Esophagus muscularis mucosa (tissue), 4 donors: ENCODE measurements at places on chromosomes 4 and X. TPM values are rescaled to one million over a fixed set of nuclear protein-coding genes. Genes with fewer than 3 reads are reported as not detected.

DNA sequence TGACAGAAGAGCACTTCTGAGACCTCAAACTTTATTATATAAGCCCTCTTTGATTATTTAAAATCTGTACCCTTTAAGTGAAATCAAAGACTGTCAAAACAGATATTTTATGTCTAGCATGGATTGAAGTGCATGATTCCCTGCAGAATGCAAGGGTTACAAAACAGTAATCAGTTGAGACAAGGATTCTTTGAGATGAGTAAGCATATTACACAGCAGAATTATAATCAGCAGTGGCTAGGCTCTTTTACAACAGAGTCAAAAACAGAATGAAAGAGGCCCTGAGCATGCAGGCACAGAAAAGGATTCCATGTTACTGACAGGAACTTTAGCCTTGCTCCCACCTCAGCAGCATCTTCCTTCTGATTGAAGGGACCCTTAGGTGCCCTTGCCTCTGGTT, 487.9 kb upstream of the GALNT7 start:
- DNase-seq, result no peak

DNA sequence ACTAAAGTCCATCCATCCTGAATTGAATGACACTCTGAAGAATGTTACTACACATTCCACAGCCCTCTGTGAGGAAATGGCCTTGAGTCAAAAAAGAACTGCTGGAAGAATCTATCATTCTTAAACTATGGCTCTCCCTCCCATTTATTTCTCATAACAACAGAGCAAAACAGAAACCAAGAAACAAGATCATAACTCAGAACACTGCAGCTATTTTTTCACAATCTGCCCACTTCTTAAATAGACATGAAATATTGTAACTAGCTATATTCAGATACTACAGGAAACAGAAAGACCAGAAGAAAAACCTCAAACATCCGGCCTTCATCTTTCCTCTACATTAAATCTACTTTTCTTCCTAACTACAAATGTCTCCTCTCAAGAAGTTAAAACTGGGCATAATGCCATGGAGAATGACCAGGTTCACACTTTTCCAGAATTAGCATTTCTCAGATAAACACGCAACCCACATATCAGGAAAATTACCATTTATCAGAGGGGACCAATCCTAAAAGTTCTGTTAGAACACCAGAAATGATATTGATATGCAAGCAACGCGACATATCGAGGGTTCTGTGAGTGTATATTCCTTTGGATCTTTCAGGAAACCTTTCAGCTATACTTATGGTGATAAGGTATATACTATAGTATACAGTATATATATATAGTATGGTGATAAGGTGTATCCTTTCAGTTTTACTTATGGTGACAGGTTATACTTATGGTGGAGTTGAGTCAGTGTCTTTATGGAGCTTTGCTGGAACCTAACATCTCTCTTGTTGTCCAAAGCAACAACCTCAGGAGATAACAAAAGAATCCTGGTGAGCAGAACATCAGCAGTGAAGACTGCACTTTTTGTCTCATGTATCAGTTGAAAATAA, 60.4 kb upstream of the IRF2 start:
- DNase-seq, result peak; percentile 50

- DNase-seq, result no peak
Measured at GRCh38 chr4:11165052-11165451, 263.6 kb downstream of the HS3ST1 start.

- DNase-seq, result no peak
Measured at GRCh38 chr4:38109370-38109769, 149.2 kb downstream of the PTTG2 start.

GRCh38 chr4:110005461-110006056, 92.9 kb downstream of the EGF start:
- peak; percentile 14 for DNase-seq

- no peak for DNase-seq
Measured at GRCh38 chr4:74330295-74330750, 22.1 kb downstream of the EPGN start.

- no peak for DNase-seq
Measured at GRCh38 chr4:70583952-70584834, 7.9 kb upstream of the AMBN start.

The TMEM156 gene
- not detected for total RNA-seq

The HMGB3 gene
- total RNA-seq, result 3.0 TPM

The C4orf36 gene
- not detected for total RNA-seq

The NFXL1 gene
- 10.6 TPM for total RNA-seq

GRCh38 chr4:11427121-11427996, 1.3 kb downstream of the HS3ST1 start:
- no peak for DNase-seq

- DNase-seq, result no peak
Measured at GRCh38 chr4:121514443-121514842, 133.6 kb upstream of the QRFPR start.

The SH3BP2 gene
- total RNA-seq, result 34.1 TPM

DNA sequence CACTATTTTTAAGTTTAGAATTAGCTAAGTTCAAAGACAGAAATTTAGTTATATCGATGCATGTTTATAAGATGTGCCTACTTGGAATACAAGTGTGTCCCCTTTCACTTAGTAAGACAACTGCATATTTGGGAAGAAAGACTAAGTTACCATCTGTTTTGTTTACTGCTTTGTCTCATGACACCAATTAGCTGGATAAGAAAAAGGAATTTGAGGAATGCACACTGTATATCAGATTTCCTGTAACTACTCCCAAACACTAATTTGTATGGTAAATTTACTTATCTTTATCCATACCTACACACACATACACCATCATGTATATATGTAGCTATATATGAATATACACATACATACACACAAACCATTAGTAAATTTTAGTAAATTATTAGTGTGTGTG, 1442.8 kb upstream of the IGFBP7 start:
- no peak for DNase-seq

The NDST4 gene
- total RNA-seq, result not detected

The ETDA gene
- total RNA-seq, result not detected

DNA sequence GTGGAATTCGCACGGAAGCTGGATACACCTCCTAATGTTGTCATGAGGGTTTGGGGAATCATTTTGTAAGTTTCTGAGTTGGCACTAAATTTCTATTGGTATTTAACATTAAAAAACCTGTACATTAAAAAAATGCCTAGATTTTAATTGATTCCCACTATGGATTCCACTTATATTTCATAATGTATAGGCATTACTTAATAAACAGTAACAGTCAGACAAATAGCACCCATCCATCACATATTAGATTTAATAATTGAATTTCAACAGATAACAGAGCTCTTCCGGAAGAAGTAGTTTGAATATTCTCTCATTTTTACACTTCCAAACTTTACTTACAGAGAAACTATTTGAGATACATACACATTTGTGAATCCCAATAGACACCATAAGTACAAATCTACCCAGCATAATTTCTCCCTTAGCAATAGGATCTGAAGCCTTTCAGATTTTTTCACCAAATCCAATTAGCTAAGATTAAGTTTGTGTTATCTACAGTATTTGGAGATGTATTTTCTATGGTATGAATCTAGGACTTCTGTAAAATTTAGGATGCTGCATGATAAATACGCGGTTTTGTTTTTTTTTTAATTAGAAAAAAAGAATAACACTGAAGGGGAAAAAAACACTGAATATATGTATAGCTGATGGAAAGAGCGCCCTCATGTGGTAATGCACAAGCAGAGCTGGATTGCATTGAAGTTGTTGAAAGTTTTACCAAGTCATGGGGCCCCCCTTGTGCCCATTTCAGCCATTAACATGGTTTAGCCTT, 12.2 kb upstream of the ODAM start:
- DNase-seq, result no peak

The NXF3 gene
- not detected for total RNA-seq

GRCh38 chr4:7040765-7041164, 2.4 kb upstream of the TADA2B start:
- DNase-seq, result no peak

DNA sequence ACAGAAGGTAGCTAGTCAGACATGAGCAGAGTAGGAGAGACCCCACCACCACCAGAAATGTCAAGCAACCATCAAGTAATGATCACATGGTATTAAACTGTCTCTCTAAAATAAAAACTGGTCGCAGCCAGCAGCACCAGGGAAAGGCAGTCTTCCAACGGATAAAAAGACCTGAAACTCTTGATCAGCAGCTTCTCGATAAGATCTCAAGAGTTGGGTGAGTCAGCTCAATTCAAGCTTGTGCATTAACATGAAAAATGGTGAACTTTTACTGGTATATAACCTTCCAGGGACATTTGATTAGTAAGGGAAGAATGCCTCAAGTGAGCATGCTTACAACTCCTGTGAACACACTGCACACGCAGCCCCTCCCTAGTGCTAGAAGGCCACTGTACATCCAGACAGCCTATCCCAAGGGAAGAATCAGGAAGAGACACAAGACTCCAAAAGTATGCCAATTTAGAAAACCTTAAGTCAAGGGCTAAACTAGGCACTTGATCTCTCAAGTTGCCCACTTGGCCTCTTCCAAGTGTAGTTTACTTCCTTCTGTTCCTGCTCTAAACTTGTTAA, 270.0 kb upstream of the GNPDA2 start:
- no peak for DNase-seq

The TMEM47 gene
- total RNA-seq, result 261 TPM

DNA sequence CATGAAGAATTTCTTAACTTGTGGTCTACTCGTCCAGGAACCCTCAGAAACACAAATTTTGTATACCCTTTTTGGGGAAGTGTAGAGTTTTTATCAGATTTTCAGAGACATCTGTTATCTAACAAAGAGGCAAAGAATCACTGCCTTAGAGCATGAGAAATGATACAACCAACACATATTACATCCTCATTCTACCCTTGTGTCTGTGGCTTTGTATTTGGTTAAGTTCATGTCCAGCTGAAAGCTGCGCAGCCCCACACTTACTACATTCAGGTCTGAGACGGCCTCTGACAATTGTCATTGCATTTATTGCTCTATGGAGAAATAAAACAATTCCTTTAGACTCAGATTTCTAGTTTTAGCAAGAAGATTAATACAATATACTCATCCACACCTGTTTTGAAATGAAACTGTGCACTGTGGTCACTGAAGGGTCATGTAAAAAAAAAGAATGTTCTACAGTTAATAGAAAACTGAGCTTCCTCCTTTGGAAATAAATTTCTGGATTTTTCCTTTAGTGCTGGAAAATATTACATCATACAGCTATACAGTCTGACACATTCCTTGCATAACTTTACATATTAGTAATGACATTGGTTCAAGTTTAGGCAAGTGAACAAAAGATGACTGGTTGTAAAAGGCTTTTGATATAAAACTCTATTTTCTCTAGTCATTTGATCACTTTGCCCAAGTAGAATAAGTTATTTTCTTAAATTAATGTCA, 39.8 kb downstream of the GLRB start:
- DNase-seq, result no peak

The DIPK2B gene
- total RNA-seq, result 25.3 TPM

GRCh38 chr4:74395633-74396032, 30.7 kb downstream of the EREG start:
- no peak for DNase-seq

GRCh38 chr4:71300964-71301363, 37.9 kb upstream of the SLC4A4 start:
- DNase-seq, result no peak

- no peak for DNase-seq
Measured at GRCh38 chr4:177532358-177532757, 90.1 kb upstream of the AGA start.

- no peak for DNase-seq
Measured at GRCh38 chrX:30918480-30918879, 29.4 kb upstream of the TAB3 start.

DNA sequence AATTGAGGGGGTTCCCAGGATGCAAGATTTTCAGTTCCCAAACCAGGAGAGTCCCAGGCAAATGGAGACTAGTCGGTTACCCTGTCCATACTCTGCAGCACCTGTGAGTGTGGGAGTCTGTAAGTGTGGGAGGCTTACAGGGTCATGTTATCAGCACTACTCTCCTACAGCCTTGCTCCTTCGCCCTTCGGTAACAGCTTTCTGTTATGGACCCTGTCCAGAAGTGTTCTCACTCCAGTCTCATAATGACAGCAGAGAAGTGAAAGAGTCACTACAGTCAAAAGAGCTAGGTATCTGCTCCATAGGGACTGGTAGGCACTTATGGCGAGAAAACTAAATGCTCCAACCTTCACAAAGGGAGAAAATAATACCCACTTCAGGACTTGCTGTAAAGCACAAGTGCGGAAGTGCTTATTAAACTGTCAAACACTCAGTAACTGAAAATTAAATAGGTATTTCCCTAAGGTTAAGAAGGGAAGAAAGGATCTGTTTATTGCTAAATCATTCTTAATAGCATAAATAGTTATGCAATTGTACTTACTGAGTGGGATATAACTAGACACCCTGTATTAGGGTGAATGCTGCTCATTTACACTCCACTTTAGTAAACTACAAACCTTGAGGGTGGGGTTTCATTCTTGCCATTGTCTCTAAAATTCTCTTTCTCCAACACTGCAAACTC, 2.7 kb upstream of the ADH7 start:
- DNase-seq, result no peak

- no peak for DNase-seq
Measured at GRCh38 chr4:57102050-57102624, 8.0 kb downstream of the IGFBP7 start.

The IL1RAPL1 gene
- total RNA-seq, result 0.46 TPM

GRCh38 chrX:156000361-156000926, 2.9 kb downstream of the IL9R start:
- peak; percentile 89 for DNase-seq

The PABPC5 gene
- total RNA-seq, result 3.7 TPM

DNA sequence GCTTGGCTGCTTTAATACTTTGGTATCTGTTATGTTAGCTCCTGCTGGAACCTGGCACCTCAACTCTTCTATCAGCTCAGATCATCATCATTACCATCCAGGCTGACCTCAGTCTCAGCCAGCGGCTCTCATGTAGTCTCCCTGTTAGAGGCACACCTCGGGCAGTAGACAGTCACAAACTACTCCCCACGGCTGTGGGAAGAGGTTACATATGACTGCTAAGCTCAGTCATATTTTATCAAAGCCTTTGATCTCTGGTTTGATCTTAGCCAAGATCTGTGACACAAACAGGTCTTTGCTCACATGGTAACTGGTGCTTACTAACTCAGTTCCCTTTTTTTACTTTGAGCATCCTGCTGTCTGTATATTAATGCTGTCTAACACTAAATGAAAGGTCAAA, 384.9 kb downstream of the CENPC start:
- no peak for DNase-seq

DNA sequence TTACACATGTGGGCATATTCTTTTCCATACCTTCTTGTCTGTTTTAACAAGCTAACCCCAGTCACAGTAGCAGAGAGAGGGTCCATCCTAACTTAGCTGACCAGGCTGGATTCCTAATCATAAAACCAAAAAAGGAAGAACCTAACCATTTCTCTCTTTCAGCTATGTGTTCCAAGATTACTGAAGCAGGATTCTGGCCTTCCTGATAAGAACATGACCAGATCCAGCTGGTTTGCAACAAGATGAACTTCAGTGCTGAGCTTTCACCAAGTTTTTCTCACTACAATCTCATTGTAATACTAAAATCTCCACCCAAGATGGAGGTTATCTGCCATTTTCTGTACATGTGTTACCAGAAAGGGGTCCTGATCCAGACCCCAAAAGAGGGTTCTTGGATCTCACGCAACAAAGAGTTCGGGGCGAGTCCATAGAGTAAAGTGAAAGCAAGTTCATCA, 20.4 kb upstream of the UBA6 start:
- no peak for DNase-seq
